ENCODE measurements at places on chromosomes 5 and 9.
A peak's percentile ranks its signal among the peaks of the same experiment; 100 is the strongest.

DNA sequence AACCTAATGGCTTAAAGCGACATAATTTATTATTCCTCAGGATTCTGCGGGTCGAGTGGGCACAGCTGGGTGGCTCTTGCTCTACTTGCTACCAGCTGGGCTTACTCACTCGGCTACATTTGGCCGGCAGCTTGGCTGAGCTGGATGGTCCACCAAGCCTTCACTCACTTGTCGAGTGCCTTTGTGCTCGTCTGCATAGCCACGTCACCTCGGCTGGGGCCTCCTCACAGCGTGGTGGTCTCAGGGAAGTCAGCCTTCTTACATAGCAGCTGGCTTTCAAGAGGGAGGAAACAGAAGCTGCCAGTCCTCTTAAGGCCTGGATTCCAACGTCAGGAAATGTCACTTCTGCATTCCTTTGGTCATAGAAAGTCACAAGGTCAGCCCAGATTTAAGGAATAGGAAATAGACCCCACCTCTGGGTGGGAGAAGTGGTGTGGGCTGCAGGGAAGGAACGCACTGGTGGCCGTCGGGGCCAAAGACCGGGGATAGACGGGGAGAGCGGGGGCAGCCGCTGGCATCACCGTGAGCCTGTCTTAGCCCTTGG lies 75.1 kb upstream of the RUFY1 start:
- DNase-seq = no peak

GRCh38 chr9:95085861-95086563 lies 231.5 kb downstream of the FANCC start:
- DNase-seq = no peak

GRCh38 chr5:1161833-1162229 lies 39.6 kb upstream of the SLC6A19 start:
- no peak for DNase-seq

DNA sequence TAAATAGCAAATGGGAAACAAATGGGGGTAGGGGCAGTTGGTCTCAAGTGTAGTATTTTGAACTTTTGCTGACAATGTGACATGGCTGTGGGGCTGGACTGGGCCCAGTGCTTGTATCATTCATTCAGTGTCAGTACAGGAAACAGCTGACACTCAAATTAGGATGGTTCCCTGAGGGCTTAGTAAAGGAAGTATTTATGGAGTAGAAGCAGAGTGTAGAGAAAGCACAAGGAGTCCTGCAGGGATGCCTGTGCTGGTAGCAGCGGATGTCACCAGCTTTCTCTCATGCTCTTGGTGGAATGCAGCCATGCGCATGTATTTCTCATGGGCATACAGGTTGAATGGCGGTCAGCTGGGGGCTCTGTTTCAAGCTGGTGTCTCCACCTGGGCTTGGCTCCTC lies 72.9 kb upstream of the SLC44A1 start:
- no peak for DNase-seq

DNA sequence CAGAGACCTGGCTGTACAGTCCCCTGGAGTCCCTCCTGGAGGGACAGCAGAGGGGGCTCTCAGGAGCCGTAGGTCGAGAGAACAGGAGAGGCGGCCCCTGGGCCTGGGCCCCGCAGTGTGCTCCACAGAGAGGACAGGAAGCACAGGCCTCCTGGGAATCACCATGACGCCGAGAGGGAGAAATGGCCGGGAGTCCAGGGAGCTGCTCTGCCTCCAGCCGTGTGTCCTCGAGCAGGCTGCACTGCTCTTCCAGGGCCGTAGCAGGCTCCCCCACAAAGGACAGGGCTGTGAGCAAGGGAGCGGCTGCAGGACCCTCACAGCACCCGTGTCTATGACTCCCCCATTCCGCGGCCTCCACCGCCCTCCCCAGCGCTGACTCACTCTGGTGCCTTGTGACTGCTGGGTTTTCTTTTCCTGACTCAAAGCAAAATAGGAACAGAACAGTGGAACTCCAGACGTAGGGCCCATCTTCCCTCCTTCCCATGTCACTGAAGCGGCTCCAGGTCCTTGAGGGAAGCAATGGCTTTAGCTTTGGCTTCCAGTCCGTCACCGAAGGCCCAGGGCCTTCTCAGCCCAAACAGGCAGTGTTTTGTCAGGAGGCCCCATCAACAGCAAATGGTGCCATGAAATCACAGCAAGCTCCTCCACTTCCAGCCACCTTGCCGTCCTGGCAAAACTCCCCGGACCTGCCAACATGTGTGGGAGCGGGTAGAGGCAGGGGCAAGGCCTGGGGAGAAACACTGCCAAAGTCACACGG lies 114.2 kb downstream of the LHFPL2 start:
- no peak for DNase-seq

- no peak for DNase-seq
These were observed 107.1 kb downstream of the FBXL7 start for GRCh38 chr5:15607076-15607475.

DNA sequence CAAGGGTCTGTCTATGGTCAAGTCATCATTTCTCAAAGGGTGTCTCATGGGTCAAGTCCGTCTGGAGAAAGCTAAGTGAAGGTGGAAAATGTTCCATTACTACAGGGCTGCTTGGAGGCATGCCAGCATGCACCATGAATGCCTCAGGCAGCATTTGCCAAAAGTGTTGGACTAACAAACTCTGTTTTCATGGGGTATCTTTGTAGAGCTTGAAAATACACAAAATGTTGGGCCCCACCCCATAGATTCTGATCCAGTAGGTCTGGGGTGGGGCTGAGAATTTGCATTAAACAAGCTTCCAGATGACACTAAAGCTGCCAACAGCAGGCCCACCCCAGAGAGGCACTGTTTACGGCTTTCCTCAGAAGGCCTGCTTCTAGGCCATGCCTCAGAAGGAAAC lies 75.0 kb upstream of the FRRS1L start:
- DNase-seq = no peak

DNA sequence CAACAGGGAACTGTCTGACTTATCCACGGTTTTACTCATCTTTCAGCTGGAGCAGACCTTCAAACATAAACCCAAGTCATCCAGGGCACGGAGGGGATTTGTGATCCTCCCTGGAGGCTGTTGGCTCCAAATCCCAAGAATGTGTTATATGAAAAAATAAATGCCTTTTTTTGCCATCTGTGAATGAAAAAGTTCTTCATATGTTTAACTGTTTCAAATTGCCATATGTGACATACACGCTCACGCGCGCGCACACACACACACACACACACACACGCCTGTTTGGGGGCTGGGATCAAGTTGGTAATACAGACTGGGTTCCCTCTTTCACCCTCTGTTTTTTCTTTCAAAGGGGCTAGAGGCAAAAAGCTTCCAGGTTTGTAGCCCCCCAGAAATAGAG lies 164.4 kb upstream of the EFNA5 start:
- no peak for DNase-seq

- no peak for DNase-seq
These were observed 6.2 kb upstream of the CPEB4 start for GRCh38 chr5:173881811-173882575.

GRCh38 chr5:160285316-160285715 lies 27.0 kb downstream of the CCNJL start:
- no peak for DNase-seq

GRCh38 chr5:160044967-160045366 lies 36.0 kb downstream of the TTC1 start:
- DNase-seq = no peak

DNA sequence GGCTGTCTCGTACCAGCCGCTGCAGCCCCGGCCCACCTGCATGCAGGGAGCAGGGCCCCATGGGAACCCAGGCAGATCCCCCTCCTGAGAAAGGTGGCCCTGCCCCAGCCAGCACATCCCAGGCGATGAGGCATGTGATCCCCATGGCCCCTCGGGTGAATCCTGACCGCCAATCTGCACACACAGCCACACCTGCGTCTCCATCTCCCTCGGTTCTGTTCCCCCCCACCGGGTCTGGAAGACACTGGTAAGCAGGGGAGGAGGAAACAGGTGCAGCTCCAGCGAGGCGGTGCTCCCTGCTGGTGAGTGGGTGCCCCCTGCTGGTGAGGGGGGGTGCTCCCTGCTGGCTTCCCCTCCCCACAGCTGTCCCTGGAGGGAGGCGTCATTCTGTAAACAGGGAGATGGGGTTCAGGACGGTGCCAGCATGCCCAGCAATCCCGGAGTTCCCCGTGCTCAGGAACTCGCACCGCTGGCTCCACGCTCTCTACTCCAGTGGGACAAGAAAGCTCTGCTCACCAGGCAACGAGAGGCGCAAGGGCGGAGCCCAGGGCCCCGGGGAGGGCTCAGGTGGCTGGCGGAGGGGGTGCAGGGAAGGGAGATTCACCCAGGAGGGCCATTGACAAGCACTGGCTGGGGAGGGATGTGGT lies 28.4 kb upstream of the SLC12A7 start:
- peak; percentile 85 for DNase-seq

GRCh38 chr5:35755966-35756365 lies 100.7 kb upstream of the IL7R start:
- no peak for DNase-seq

- DNase-seq = no peak
These were observed 132.1 kb downstream of the KDM4C start for GRCh38 chr9:6889868-6890267.

- no peak for DNase-seq
These were observed 99.3 kb downstream of the GDNF start for GRCh38 chr5:37740331-37741066.

- DNase-seq = no peak
These were observed 576.1 kb downstream of the CDH12 start for GRCh38 chr5:22277006-22277405.

- DNase-seq = no peak
These were observed 431.3 kb downstream of the SPATA31D1 start for GRCh38 chr9:82419696-82420486.

- DNase-seq = no peak
These were observed 167.4 kb downstream of the TMEM167A start for GRCh38 chr5:82909771-82910170.

GRCh38 chr5:120155873-120156272 lies 308.2 kb upstream of the PRR16 start:
- no peak for DNase-seq

GRCh38 chr5:168693297-168693696 lies 114.1 kb upstream of the PANK3 start:
- no peak for DNase-seq

GRCh38 chr5:14135621-14136020 lies 7.5 kb upstream of the TRIO start:
- DNase-seq = no peak

DNA sequence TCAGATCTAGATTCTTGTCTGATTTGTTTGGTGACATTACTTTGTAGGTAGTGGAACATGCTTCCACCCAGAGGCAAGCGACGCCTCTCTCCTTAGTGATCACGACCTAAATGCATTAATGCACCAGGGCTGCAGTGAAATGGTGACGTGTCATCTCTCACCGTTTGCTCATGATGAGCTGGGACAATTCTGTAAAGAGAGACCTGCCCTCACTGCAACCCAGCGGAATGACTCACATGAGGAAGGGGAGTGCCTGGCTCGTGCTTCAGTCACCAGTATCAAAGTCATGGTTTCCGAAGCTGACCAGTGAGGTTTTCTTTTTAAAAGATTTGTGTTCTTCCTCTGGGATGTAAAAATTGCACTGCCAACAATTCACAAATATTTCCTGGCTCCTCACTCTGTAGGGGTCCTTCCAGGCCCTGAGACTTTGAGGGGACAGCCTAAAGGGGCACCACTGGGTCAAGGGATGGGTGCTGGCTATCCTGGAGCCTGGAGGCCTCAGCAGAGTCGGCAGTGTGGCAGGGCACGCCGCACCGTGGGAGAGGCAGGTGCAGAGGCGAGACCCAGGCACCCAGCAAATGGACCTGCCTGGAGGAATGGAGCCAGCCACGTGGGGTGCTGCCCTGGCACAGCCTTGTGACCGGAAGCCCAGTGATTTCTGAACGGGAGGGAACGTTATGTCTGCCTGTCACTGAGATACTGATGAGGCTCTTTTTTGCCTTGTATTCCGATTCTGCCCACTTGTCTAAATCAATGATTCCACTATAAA lies 17.3 kb downstream of the QSOX2 start:
- DNase-seq = no peak

DNA sequence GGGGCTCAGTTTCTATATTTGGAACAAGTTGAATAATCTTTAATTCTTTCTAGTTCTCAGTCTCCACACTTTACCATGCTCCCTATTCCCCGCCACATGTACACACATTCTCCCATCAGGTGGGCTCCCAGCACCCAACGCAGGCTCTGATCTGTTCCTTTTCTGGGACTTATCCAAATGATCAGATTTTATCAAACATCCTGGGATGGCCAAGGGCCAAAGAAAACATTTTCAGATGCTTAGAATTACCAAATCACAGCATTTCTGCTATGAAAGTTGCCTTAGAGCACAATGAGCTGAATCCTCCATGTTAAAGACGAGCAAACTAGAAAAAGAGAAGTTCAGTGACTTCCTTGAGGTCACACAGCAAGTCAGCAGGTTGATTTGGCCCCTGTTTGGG lies 153.4 kb downstream of the SEC61B start:
- DNase-seq = no peak

DNA sequence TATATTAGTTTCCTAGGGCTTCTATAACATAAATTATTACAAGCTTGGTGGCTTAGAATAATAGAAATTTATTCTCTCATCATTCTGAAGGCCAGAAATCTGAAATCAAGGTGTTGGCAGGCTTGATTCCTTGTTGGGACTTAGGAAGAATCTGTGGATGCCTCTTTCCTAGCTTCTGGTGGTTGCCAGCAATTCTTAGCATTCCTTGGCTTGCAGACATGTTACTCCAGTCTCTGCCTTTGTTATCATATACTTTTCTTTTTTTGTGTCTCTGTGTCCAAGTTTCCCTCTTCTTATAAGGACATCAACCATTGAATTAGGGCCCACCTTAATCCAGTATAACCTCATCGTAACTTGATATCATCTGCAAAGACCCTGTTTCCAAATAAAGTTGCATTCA lies 31.4 kb downstream of the CTNNA1 start:
- DNase-seq = no peak

DNA sequence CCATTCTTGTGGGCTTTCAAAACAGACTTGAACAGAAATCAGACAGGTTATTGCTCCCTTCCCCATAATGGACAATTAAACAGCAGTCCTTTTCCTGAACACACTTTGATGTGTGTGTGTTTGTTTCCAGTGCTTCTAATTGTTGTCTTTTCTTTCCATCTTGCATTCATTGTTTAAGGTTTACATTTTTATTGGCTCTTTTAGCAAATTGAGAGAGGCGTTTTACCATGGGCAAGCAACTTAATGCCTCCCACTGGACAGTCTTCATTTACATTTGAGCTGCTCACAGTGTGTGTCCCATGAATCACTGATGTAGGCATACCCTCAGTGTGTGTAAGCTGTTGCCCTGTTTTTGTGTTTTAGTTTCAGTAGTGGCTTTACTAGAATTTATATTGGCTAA lies 25.0 kb downstream of the WDR36 start:
- DNase-seq = no peak

- DNase-seq = no peak
These were observed 103.3 kb upstream of the BOD1 start for GRCh38 chr5:173719731-173720082.

GRCh38 chr5:78693339-78693738 lies 44.8 kb upstream of the LHFPL2 start:
- DNase-seq = no peak

- no peak for DNase-seq
These were observed 257.1 kb upstream of the MAP3K1 start for GRCh38 chr5:56558131-56558745.

- DNase-seq = no peak
These were observed 4.2 kb downstream of the FREM1 start for GRCh38 chr9:14906000-14906399.

- DNase-seq = no peak
These were observed 227.0 kb downstream of the ZNF608 start for GRCh38 chr5:124519396-124519795.

Data from activated naive CD8-positive, alpha-beta T cell treated with anti-CD3 and anti-CD28 coated beads, Interleukin-2, amount 50 U/mL, for 24 hours (primary cell).